ENCODE measurements at places on chromosomes 6 and 20. TPM values are rescaled to one million over a fixed set of nuclear protein-coding genes. Genes with fewer than 3 reads are reported as not detected.

IDH3B gene
- 255 TPM for total RNA-seq

- no peak for DNase-seq
These were observed 1050.0 kb downstream of the EPHA7 start for GRCh38 chr6:92369309-92369708.

DNA sequence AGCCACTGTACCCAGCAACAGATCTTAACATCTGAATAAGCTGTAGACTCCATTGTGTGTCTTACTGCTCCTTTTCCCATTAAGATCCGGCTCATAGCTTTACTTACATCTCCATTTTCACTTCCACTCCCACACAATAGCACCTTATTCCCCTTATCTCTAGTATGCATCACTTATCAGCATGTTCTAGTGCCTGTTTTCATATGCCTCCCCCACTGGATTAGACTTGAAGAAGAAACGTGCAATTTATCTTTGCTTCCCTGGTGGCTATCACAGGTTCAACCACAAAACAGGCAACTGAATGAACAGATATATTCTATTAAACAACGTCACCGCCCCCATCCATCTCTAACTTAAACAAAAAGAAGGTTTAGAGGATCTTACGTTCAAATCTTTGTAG is 12.1 kb downstream of the SSR1 start:
- DNase-seq: no peak

GRCh38 chr20:35284992-35285805 is 627 bp upstream of the EIF6 start:
- DNase-seq: no peak

DNA sequence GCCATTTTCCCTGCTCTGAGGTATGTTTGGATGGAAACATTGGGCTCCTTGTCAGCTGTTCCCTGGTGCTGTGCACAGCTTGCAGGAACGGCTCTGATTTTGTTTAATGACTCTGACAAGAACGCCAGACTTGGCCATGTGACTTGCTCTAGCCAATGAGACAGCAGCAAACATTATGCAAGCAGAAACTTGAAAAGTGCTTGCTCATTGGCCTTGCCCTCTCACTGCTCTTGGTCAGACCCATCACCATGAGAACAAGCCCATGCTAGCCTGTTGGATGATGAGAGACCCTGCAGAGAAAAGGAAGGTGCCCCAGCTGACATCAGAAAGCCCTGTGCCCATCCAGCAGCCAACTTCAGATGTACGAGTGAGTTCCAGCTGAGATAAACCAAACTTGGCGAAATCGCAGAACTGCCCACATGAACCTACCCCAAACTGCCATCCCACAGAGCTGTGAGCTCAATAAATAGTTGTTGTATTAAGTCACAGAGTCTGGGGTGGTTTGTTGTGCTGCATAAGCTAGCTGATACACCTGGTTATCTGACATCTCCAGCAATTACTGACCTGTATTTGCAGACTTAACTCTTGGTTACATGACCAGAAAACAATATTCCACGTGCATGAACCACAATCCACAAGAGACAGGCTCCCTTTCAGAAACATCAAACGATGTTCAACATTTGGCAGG is 96.9 kb downstream of the JPH2 start:
- no peak for DNase-seq

GRCh38 chr6:67094431-67094946 is 1387.5 kb upstream of the EYS start:
- DNase-seq: no peak

DNA sequence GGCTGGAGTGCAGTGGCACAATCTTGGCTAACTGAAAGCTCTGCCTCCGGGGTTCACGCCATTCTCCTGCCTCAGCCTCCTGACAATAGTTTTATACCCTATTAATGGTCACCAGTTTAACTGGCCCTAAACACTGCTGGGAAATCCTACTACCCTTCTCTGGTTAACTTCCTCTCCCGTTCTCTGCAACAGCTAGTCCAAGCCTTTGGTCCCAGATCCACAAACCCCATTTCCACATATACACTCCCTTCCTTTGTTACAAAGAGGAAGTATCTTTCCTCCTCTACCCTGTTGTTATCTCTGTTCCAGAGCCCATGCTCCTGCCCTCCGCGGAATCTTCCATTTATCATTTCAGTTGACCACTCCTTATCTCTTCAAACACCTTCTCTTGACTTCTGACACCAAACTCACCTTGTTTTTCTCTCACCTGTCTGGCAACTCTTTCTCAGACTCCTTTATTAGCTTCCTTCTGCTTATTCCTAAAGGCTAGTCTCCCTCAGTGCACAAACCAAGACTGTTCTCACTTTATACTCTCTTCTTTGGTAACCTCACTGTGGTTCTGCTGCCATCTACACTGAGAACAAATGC is 25.0 kb upstream of the TBC1D22B start:
- no peak for DNase-seq

VGLL2 gene
- not detected for total RNA-seq

C6orf163 gene
- total RNA-seq: 1.4 TPM

OR2H2 gene
- total RNA-seq: not detected

- DNase-seq: no peak
These were observed 118.1 kb downstream of the EYA4 start for GRCh38 chr6:133359256-133359655.

GRCh38 chr20:11174861-11175260 is 501.1 kb upstream of the JAG1 start:
- no peak for DNase-seq

DNA sequence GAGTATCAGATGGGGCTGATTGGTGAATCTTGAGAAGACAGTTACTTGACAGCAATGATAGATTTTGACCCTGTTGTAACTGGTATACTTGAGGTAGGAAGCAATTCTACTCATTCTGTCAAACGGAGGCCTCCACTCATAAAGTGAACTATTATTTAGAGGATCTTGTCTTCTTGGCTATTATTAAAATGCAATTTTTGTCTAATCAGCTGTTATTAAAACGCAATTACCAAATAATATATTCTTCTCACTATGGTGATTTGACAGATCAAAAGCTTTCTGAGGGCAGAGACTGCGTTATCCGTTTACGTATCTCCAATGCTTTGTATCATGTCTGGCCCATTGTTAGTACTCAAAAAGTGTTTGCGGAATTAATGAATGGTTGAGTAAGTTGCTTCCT is 120.7 kb downstream of the MACROD2 start:
- no peak for DNase-seq

SMIM13 gene
- total RNA-seq: 12.6 TPM

MLIP gene
- total RNA-seq: 407 TPM

SLC22A1 gene
- total RNA-seq: 0.51 TPM

All from Right ventricle myocardium inferior (tissue), 1 donor.